Activated CD8-positive, alpha-beta memory T cell treated with anti-CD3 and anti-CD28 coated beads for 1 hour (primary cell): ENCODE measurements at places on chromosomes 4 and X.

DNA sequence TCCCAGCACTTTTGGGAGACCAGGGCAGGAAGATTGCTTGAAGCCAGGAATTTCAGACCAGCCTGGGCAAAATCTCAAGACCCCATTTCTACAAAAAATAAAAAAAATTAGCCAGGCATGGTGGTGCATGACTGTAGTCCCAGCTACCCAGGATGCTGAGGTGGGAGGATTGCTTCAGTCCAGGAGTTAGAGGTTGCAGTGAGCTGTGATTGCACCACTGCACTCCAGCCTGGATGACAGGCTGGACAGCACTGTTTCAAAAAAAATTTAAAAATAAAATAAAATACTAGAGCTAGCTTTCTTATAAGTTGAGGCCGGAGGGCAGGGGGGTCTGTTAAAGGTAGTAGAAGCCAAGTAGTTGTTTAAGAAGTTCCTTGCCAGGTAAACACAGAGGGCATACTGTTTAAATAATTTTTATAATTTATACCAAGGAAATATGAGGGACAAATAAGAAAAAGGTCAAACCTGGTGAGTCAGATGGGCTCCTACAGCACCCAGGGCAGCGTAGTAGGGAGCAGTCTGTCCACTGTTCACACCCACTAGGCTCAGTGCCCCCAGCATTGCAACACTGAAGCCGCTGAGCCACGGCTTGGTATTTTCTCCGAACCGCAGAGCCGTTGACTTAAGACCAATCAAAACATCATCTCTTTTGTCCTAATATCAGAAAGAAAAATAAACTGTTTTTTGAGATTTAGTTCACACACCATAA is 17.3 kb downstream of the COQ2 start:
- DNase-seq = no peak

- DNase-seq = no peak
Measured at GRCh38 chr4:3091464-3091863, 17.0 kb downstream of the HTT start.

- no peak for DNase-seq
Measured at GRCh38 chr4:183657564-183657963, 1.4 kb downstream of the RWDD4 start.

- DNase-seq = no peak
Measured at GRCh38 chrX:114930227-114930626, 87.2 kb downstream of the IL13RA2 start.

DNA sequence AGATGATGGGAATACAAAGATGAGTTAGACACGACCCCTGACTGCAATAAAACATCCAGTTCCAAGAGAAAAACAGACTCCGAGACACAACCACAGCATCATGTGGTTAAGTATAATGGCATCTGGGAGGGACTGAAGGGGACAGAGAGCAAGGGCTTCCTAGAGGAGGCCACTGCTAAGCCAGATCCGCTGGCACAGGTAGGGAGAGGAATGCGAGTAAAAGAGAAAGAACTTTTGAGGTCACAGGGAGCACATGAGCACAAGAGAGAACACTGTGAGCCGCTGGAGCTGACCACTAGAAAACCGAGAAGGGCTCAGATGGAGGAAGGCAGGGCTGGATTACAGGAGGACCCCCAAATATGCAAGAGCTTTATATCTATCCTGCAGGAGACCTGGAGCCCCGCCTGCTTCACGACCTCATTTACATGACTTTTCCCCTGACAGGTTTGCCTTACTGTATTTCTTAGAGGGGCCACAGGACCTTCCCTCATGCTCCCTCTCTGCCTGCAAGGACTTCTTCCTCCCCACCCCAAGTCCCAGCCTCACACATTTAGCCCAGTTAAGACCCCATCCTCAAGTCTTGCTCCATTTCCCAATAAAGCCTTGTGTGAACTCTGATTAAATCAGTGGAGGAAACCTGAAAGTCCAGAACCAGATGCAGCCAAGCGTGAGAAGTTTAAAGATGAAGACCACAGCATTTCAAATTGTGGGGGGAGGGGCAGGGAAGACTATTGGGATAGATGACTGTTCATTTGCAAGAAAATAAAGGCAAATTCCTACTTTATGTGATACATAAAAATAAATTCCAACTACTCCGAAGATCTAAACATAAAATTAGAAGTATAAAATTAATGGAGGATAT is 29.6 kb downstream of the MFAP3L start:
- no peak for DNase-seq

DNA sequence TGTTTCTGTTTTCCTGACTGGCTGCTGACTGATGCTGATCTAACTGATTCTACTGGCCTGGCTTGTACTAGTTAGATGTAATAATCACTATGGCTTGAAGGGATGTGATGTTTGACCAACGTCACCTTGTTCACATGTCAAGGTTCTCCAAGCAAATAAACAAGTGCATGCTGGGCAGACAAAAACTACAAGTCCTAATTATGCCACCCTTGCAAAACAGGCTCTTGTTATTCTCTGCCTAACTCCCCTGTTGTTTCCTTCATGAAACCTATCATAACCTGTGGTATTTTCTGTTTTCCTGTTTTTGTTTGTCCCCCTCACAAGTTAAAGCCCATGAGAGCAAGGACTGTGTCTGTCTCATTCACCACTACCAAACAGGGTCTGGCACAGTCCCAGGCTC is 146.2 kb downstream of the DCHS2 start:
- no peak for DNase-seq

DNA sequence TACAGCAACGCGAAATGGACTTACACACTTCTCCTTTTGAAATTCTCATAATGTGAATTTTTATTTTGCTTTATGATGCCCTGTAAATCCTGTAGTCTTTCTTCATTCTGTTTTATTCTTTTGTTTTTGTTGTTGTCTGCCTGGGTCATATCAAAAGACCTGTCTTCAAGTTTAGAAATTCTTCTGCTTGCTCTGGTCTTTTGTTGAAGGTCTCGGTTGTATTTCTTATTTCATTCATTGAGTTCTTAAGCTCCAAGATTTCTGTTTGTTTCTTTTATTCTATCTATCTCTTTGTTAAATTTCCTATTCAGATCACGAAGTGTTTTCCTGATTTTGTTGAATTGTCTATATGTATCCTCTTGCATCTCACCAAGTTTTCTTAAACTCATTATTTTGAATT is 78.1 kb downstream of the GPAT3 start:
- no peak for DNase-seq
